NCI-H1694 treated with DMSO at 0.1 percent for 48 hours (cell line): ENCODE measurements at places on chromosomes 1 and 21.
A peak's percentile ranks its signal among the peaks of the same experiment; 100 is the strongest.

DNA sequence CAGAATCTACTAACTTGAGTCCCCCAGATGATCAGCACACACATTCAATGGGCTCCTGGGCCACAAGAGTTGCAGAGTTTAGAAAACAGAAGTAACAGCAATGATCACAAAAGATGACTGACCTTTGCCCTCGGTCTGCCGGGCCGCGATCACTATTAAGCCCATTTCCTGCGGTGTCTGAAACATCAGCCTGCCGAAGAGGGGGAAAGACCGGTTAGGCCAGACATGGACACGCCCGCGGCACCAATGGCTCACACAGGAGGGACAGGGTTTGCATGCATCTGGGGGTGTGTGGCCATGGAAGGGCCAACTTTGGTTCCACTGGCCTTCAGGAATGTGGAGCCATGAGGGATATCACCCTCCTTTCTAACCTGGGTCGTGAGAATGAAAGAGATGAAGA, 68.2 kb downstream of the SIM2 start:
- no peak for DNase-seq

DNA sequence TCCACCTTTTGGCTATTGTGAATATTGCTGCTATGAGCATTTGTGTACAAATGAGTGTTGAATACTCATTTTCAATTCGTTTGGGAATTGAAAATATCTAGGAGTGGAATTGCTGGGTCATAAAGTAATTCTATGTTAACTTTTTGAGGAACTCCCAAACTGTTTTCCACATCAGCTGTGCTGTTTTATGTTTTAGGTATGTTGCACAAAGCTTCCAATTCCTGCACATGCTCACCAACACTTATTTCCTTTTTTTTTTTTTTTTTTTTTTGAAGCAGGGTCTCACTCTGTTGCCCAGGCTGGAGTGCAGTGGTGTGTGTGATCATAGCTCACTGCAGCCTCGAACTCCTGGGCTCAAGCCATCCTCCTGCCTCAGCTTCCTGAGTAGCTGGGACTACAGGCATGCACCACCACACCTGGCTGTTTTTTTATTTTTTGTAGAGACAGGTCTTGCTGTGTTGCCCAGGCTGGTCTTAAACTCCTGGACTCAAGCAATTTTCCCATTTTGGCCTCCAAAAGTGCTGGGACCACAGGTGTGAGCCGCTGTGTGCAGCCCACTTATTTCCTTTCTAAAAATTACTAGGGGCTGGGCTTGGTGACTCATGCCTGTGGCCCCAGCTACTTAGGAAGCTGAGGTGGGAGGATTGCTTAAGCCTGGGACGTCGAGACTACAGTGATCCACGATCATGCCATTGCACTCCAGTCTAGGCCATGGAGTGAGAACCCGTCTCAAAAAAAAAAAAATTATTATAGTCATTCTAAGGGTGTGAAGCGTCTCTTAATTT, 33.4 kb downstream of the TMCC2 start:
- DNase-seq = no peak

- DNase-seq = peak; percentile 73
Measured at GRCh38 chr1:6701437-6702153, at the start of gene DNAJC11. Gene DNAJC11 (minus strand): TSS chr1:6701816. CDS start chr1:6701800, 16 bp downstream.

- no peak for DNase-seq
Measured at GRCh38 chr1:204139088-204139487, 12.8 kb downstream of the ETNK2 start.

DNA sequence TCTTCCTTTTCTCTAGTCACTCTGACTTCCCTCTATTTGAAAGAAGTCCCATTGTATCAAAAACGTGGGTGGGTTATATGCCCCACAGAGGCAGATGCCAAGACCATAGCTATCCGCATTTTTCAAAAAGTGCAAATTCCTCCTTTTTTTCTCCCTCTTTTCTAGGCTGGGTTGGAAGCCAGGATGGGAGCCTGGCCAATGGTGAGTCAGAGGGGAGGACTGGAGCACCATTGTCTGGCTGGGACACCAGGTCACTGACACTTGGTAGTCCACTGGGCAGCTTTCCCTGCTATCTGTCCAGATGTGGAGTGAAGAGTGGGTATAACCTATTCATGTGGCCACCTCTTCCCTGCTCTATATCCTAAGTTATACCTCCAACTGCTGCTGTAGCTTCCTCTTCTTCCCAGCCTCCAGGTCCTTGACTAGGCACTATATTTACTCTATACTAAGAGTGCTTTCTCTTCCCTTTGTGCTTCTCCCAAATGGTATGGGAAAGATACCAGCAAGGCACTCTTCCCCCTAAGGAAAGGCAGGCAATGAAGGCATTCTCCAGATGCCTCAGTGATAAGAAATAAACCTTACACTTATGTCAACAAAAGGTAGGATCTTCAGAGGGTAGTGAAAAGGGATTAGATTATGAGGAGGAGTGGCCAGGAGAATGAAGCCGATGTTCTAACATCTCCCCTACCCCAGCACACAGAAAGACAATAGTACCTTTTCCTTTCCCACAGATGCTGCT, 12.9 kb downstream of the PI4KB start:
- no peak for DNase-seq

GRCh38 chr1:231335663-231336602, 1.7 kb downstream of the EXOC8 start:
- no peak for DNase-seq

GRCh38 chr1:94795434-94795833, 24.7 kb upstream of the SLC44A3 start:
- no peak for DNase-seq

GRCh38 chr1:5742032-5742431, 250.2 kb downstream of the NPHP4 start:
- DNase-seq = no peak

DNA sequence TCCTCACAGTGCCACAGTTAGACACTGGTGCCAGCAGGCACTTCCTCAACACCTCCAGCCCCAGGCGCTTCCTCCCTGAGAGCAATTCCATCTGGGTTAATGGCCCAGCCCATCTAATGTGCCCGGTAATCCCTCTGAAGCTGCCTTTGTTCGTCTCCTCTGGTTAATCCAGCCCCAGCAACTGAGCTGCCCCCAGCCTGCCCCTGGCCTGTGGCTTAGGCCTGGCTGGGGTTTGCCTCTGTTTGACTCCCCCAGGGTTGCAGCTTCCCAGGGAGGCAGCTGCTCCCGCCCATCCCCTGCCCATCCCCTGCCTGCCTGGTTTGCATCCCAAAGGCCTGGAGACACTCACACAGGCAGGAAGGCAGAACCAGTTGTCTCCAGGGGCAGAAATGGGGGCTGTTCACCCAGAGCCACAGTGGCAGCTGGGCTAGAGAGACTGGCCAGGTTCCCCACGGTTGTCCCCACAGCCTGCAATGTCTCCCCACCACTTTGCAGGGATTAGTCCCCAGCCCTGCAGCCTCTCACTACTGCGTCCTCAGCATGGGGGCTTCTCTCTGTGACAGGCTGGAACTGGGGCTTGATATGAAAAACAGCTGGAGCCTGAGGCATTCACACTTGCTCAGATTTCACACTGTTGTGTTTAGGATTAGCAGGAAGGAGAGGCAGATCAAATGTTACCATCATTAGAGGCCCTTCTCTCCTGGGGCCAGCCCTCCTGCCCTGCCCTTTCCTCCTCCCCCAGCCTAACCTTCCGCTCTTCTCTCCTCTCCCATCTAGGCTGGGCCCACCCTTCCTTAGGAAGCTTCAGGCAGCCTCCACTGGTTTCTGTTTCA, 120.2 kb downstream of the TLR5 start:
- DNase-seq = no peak

DNA sequence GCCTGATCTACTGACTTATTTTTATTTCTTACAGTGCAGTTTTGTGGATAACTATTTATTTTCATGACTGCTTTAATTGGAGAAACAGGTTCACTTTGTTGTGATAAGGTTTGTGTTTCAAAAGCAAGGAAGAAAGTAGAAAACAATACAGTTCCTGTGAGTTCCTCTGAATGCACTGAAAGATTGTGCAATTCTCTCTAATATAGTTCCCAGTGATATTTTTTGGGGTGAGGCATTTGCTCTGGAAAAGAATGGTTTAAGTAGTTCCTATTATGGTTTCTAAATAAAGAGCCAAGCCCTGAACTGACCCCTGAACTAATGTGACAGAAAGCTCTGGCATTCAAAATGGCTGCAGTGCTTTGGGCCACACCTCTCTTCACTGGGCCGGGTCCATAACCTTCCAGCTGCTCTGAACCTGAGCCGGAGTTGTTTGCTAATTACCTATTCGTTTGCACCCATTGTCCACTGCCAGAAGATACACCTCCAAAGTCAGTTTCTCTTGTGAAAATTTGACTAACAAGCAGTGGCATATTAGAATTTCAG, 56.6 kb upstream of the VTCN1 start:
- DNase-seq = no peak

GRCh38 chr1:201143726-201144635, 10.3 kb downstream of the TMEM9 start:
- DNase-seq = no peak

GRCh38 chr21:37149411-37149810, 76.4 kb downstream of the TTC3 start:
- no peak for DNase-seq

GRCh38 chr1:90809996-90810395, 92.9 kb upstream of the BARHL2 start:
- DNase-seq = no peak

GRCh38 chr1:159005161-159005560, 4.5 kb upstream of the IFI16 start:
- no peak for DNase-seq

GRCh38 chr1:983798-984475, 2.0 kb upstream of the PERM1 start:
- DNase-seq = peak; percentile 20

DNA sequence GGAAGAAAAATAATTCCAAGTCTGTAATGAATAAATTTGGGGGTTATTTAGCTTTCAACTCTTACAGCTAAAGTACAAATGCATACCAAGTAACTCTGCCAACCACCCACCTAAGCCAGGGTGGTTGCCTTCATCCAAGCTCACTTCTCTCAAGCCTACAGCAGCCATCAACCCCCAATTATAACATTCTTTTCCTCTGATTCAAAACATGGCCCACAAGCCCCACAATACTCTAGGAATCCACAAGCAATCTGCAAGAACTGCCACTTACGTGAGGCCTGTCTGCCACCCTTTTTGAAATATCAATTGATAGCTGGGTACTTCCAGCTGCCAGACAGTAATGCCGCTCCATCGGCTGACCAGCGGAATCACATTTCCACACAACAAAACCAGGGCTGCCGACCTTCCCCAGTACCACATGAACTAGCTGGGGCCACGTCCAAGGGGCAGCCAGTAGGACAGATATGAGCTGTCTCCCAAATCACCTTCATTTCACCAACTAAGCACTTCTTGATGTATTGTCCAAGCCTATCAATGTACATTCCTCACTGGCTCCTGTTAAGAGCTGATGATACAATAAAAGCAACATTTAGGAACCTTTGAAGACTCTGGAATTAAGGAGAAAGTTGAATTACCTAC, 3.2 kb downstream of the LBR start:
- DNase-seq = no peak

DNA sequence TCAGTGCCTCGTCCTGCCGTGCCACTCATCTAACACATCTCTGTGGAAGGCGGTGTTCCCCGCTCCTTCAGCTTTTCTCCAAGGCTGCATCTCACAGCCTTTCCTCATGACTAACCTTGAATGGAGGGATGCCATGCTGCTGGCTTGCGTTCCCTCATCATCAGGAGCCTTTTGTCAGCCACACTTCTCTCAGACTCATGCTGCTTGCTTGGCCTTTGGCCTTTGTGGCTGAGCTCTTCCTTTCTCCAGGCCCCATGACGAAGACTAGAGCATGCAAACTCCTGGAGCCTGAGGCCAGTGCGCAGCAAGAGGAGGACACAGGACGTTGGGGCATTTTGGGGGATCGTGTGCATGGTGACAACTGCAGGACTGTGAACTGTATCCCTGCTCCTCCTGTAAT, 70.8 kb downstream of the SYT2 start:
- DNase-seq = no peak

DNA sequence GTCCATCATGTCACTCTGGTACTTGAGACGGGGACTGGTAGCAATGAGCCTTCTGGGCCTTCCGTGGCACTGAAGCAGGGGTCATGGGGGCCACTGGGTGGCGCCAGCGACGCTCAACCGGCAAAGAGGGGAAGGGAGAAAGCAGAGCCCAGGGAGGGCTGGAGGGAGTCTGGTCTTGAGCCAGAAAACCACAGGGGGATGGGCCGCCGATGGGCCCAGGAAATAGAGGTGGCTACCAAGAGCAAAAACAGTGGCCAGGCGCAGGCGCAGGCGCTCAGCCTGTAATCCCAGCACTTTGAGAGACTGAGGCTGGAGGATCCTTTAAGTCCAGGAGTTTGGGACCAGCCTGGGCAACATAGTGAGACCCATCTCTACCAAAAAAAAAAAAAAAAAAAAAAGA, 21.8 kb downstream of the EXOC8 start:
- peak; percentile 32 for DNase-seq

DNA sequence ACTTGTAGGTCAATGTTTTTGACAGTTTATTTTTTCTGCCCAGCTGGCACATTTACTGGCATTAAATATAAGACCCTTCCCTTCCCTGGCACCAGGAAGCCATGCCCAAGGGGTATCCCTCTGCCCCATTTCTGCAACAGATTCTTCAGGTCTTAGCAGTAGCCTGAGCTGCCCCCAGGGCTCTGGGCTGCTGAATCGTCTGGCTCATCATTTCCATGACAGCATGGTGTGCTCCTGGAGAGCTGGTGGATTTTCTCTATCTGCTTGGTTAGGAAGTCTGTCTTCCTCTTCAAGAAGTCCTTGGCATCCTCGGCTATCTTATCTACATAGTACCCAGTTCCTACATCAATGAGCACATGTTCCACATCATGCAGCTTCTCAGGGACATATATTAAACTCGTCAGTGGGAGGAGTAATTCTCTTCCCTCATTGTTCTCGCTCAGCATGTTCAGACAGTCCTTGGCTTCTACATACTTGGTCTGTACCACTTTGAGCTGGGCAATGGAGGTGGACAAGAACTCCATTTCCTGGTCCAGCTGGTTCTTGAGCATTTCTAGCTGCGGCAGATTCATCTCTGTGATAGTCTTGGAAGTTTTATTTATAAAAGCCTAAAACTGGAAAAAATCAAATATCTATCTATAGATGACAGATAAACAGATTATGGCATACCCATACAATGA, 23.5 kb downstream of the MIA3 start:
- DNase-seq = no peak

GRCh38 chr1:7584157-7584556, 186.9 kb upstream of the VAMP3 start:
- no peak for DNase-seq

GRCh38 chr1:157932069-157932468, 61.4 kb upstream of the KIRREL1 start:
- DNase-seq = no peak

DNA sequence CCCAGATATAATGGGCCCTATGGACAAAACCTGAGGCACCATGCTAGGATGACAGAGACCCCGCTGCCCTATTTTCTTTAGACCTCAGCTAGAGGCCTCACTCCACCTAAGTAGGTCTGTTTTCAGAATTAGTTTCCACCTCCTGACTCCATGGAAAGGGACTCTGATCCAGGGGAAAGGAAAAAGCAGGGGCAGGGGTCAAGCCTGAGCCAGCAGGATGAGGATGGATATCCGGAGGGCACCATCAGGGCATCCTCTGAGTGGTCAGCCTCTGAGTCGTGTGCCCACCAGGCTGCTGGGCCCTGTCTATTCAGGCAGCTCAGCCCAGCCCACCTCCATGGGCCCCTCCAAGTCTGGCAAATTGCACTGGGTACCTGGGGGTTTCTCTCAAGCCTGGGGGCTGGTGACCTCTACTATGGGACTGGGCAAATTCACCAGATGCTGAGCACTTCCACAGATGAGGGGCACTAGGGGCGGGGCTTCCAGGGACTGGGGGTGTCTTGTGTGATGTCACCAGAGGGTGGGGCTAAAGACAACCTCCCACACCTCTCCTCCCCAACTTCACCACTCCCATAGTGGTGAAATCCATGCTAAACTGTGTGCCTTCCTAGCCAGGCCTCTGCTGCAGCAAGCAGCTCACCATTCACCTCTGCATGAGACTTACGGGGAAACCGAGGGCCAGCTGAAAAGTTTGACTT, 5.5 kb downstream of the PAQR7 start:
- DNase-seq = no peak
